ENCODE measurements at places on chromosomes 13 and 19.

DNA sequence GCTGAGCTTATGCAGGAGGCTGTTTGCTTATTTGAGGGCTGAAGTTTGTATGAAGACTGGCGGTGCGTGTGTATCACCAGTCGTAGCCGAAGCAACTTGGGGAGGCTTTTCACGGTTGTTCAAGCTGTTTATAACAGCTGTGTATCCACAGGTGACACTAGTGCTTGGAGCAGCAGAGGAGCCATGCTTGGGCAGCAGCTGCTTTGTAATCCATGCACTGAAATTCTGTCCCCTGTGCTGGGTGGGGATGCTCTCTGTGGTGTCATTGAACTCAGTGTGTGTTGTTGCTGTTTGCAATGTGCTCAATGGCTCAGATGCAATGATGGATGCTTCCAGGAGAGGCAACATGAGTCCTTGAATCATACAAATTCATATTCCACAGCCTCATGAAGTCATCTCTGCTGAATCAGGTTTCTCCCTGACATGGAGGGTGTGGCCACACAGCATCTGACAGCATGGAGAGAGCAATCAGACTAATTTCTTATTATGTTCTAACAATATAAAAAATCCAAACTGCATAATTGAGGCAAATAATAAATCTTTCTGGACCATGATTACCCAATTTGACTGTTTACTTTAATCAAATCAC lies 18.8 kb upstream of the GTF3A start:
- DNase-seq: no peak

DNA sequence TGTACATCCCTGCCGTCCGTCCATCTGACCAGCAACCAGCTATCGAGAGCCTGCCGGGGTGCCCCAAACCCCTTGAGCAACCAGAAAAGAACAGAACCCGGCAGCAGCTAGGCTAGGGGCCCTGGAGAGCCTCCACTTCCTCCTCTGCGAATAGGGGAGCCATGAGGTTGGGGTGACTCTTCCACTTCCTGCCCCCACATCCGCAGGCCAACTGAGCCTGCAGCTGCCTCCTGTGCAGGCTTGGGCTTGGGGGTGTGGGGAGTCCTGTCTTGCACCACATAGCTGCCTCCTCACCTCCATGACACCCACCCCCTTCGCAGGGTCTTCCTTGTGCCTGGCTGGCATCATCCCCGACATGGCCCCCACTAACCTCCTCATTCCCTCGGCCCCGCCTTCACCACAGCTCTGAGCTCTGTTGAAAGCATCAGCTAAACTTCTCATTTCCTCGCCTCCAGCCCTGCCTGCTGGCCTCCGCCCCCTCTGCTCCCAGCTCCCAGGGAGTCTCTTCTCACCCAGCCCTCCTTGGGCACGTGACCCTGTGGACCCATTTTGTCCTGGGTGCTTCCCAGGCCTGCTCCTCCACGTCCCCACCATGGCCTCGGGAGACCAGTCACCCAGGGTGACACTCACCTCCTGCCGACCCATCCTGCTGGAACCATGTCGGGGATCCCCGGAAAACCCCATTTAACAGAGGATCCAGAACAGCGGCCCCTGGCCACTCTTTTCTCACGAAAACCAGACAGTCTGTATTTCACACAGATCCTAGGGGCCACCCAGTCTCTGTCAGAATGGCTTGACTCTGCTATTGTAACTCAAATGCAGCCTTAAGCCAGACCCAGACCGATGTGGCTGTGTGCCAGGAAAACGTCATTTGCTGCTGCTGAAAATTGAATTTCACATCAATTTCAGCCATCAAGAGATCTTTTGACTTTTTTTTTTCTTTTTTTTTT lies 50.4 kb downstream of the MYO9B start:
- DNase-seq: peak; percentile 61

DNA sequence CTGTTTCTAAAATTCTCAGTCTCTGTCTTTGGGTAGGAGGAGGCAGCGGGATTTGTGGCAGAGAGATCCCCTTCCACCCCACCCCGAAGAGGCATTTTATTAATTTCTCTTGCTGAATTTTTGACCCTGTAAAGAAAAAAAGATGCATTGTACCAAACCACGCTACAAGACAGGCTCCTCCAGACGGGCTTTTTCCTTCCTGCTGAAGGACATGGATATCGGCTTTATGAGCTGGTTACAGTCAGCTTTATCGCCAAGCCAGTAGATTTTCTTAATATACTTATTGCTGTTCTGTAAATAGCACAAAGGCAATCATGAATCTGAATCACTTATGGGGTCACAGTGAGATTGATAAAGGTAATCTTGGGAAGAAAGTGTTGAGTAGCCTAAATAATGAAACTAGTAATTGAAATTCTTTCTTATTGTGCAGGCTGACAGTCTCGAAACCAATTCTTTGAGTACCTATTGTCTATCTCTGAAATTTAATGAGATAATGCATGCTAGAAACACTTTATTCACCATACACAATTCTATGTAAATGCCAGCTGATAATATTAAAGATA lies 24.5 kb downstream of the MBNL2 start:
- no peak for DNase-seq

GRCh38 chr13:79973533-79973963 lies 367.4 kb downstream of the SPRY2 start:
- DNase-seq: no peak

- DNase-seq: no peak
These were observed 126.0 kb downstream of the PCCA start for GRCh38 chr13:100214886-100215285.

GRCh38 chr13:37914781-37915391 lies 45.3 kb upstream of the TRPC4 start:
- no peak for DNase-seq

DNA sequence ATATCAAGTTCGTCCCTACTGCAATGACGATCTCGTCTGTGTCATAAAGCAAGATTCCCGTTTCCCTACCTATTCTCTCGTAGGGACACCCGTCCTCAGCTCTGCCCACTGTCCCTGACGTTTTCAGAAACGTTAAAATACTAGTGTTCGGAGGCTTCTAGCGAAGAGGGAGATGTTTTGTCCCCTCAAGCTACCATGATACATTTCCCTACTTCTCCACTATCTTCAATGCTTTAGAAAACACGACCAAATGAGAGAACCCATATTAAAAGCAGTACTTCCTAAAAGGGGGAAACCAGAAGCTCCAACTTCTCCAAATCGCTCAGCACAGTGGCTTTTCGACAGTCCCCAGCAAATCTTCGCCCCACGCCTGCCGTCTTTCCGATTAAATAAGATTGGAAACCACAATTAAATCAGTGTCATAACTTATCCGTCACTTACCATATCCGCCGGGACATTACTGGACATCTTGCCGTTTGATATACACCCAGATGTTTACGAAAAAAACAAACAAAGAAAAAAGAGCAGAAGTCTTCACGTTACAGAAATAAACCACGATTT lies 1.3 kb downstream of the UBL3 start:
- no peak for DNase-seq

- DNase-seq: no peak
These were observed 53.1 kb downstream of the ATP7B start for GRCh38 chr13:51958217-51958547.

GRCh38 chr13:72221276-72221962 lies 354.4 kb upstream of the DACH1 start:
- DNase-seq: no peak
